ENCODE measurements at places on chromosomes 2 and 18. TPM values are rescaled to one million over a fixed set of nuclear protein-coding genes. Genes with fewer than 3 reads are reported as not detected.

The PGAP1 gene
- 2.0 TPM for total RNA-seq

The ASAP2 gene
- 23.4 TPM for total RNA-seq

The HOXD12 gene
- not detected for total RNA-seq

The FABP1 gene
- total RNA-seq, result not detected

The REG1A gene
- total RNA-seq, result not detected

The ACVR1 gene
- total RNA-seq, result 13.7 TPM

The UPP2 gene
- total RNA-seq, result not detected

The PLGLB1 gene
- total RNA-seq, result 0.20 TPM
